ENCODE measurements at places on chromosomes 12 and 14.
A peak's percentile ranks its signal among the peaks of the same experiment; 100 is the strongest.

- H3K27me3 ChIP-seq: no peaks in the 10 kb centered on the region
- no peak for DNase-seq
- no peaks in the 10 kb centered on the region for H3K4me1 ChIP-seq
- no peak overlapping the region for H3K27ac ChIP-seq
Measured at GRCh38 chr12:52193991-52194390, 2.2 kb upstream of the KRT80 start.

GRCh38 chr12:57783466-57783801, 847 bp downstream of the TSFM start:
- H3K27ac ChIP-seq: peak overlapping the region; percentile 77
- H3K36me3 ChIP-seq: peaks cover 9% of the 10 kb centered on the region
- no peak for DNase-seq
- no peaks in the 10 kb centered on the region for H3K27me3 ChIP-seq
- H3K4me3 ChIP-seq: peak overlapping the region; percentile 98

DNA sequence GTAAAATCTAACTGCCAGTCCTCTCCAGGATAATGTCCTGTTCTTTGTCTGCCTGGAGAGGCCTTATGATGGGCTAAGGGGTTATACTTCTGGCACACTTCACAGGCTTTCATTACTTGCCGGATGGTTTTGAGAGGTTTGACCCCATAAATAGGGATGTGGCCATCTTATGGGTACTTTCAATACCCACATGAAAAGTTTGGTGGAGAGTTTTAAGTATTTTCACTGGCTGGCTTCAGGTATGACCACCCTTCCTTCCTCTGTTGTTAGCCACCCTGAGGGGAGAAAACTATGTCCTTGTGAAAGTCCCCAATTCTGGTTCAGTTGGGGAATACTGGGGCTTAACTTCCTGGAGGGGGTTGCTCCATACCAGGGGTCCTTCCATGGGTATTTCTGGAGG, 54.8 kb downstream of the ASCL4 start:
- H3K4me1 ChIP-seq: no peaks in the 10 kb centered on the region
- H3K27ac ChIP-seq: no peak overlapping the region
- no peaks in the 10 kb centered on the region for H3K27me3 ChIP-seq
- H3K36me3 ChIP-seq: no peaks in the 10 kb centered on the region
- DNase-seq: no peak

- H3K27ac ChIP-seq: no peak overlapping the region
- H3K36me3 ChIP-seq: no peaks in the 10 kb centered on the region
- no peaks in the 10 kb centered on the region for H3K27me3 ChIP-seq
- H3K4me1 ChIP-seq: no peaks in the 10 kb centered on the region
Measured at GRCh38 chr14:81884382-81884781, 350.7 kb upstream of the SEL1L start.

DNA sequence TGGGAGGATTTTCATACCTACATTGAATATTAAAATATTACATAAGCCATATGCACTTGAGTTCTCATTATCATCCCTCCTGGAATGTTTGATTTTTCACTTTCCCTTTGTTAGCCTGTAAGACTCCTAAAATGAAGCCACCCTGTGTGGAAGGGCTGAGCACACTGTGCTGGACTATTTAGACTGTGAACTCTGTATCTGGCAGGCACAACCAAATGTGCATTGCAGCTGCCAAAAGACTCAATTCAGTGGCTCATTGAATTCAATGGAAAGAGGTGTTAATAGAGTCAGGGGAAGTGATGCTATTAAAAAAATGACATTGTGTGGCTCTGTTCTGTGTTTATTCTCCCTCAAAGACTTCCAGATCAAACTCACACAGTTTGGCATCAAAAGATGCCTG, 111.1 kb downstream of the SMOC1 start:
- no peak for DNase-seq
- no peak overlapping the region for H3K27ac ChIP-seq
- no peak overlapping the region for H3K4me3 ChIP-seq
- no peaks in the 10 kb centered on the region for H3K4me1 ChIP-seq
